NCI-H748 treated with DMSO at 0.1 percent for 48 hours (cell line): ENCODE measurements at places on chromosomes 3 and 15.

GRCh38 chr3:29370476-29371420 is 89.9 kb downstream of the RBMS3 start:
- DNase-seq: no peak

- DNase-seq: no peak
Observed at GRCh38 chr3:168273917-168274316, 178.2 kb upstream of the GOLIM4 start.

- DNase-seq: no peak
Observed at GRCh38 chr15:48681353-48681752, 35.8 kb upstream of the FBN1 start.

DNA sequence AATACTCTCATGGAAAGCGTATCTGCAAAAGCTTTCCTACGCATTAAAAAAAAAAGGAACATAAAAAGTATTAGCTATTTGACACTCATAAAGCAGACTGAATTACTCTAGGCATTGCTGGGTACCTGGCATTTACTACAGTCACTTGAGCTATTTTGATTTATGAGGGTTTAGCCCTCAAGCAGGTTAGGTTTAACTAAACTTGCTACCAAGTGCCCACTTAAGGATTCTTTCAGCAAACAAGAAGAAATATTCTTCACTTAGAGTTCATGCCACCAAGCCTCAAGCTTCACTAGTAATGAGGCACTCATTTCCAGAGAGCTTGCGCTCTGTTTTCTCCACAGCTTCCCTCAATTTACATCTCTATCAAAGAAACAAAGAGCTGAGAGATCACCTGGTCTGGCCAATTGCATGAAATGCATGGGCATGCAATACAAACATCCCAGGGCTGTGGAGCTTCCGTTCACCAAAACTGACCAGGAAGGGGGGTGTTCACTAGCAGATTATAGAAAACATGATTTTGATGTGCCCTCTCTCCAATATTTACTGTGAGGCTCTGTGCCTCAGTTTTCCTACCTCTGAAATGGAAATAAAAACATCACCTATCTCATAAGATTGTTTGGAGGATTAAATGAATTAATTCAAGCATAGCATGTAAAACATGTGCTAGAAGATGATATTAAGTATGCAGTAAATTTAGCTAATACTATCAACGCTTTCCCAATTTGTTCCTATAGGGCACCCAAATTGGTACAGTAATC is 217.3 kb downstream of the RORA start:
- no peak for DNase-seq

GRCh38 chr3:78834910-78835309 is 932.9 kb downstream of the ROBO1 start:
- DNase-seq: no peak

DNA sequence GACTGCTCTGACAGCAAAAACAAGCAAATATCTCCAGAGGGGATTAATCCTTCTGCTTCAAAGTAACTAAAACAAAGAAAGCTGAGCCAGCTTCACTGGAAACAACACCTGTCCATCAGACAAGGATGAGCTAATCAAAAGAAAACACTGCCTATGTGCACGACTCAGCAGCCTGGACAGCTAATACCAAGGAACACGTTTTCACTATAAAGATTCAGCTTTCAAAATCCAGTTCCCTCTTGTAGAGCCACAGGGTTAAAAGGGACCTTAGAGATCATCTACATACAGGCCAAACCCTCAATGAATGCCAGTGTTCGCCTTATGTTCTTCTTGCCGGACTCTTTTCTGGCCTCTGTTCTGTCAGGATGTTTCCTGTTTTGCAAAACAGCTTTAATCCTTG is 6.9 kb downstream of the TUSC7 start:
- DNase-seq: no peak

GRCh38 chr3:60065227-60065868 is 1015.5 kb upstream of the CFAP20DC start:
- DNase-seq: no peak

- no peak for DNase-seq
Observed at GRCh38 chr15:49877117-49877872, 241.7 kb downstream of the ATP8B4 start.

GRCh38 chr3:131421301-131421700 is 39.7 kb downstream of the NUDT16 start:
- DNase-seq: no peak

- DNase-seq: no peak
Observed at GRCh38 chr3:122690096-122690495, 9.5 kb downstream of the PARP14 start.

GRCh38 chr3:71066849-71067261 is 516.7 kb downstream of the FOXP1 start:
- peak; percentile 29 for DNase-seq

- DNase-seq: no peak
Observed at GRCh38 chr15:65164139-65164538, 21.0 kb downstream of the CLPX start.

DNA sequence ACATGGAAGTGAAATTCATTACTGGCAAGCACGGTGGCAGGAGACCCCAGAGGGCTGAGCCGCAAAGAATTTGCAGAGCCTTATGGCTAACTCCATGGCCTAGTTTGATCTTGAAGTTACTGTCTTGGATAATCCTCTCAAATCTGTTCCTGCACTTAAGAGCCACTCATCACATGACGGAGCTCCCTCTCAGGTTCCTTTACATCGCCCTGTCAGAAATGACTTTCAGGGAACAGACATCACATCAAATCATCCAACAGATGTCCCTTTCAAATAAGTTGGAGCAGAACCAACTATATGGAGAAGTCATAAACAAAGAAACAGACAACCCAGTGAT is 328.8 kb upstream of the THBS1 start:
- no peak for DNase-seq

DNA sequence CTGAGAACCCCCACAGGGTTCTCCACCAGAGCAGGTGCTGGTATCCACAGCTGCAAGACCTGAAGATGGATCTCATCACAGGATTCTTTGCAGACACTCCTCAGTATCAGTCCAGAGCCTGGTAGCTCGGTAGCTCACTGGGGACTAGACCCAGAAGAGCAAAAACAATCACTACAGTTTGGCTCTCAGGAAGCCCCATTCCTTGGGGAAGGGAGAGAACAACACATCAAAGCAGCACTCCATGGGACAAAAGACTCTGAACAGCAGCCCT is 22.2 kb downstream of the STRIT1 start:
- DNase-seq: no peak
